ENCODE measurements at places on chromosomes 7 and 10. TPM values are rescaled to one million over a fixed set of nuclear protein-coding genes. Genes with fewer than 3 reads are reported as not detected.

GRCh38 chr10:121133901-121134300 is 282.7 kb downstream of the WDR11 start:
- no peaks in the 10 kb centered on the region for H3K4me1 ChIP-seq
- no peak overlapping the region for H3K27ac ChIP-seq
- DNase-seq, result no peak
- H3K36me3 ChIP-seq, result no peaks in the 10 kb centered on the region
- H3K27me3 ChIP-seq, result peaks cover 14% of the 10 kb centered on the region

- no peaks in the 10 kb centered on the region for H3K27me3 ChIP-seq
- DNase-seq, result no peak
- peaks cover 2% of the 10 kb centered on the region for H3K36me3 ChIP-seq
- no peak overlapping the region for H3K27ac ChIP-seq
- no peak overlapping the region for H3K4me3 ChIP-seq
- peaks cover 7% of the 10 kb centered on the region for H3K4me1 ChIP-seq
Observed at GRCh38 chr7:115004121-115004520, 82.2 kb downstream of the MDFIC start.

DNA sequence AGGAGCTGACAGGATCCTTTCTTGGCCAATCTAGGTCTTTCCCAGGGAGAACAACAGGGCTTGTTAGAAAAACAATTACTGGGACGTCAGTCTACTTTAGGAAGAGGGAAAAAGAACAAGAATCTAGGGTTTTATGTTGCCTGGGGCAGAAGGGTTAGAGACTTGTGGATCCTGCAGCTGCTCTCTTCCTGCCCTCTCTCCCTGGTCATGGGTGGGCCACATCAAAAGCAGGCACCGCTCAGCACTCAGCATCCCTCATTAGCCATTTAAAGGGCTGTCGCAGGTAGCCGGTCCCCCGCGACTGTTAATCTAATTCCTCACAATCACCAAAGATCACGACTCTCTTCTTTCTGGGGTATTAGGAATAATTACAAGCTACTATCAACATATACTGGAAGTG is 631.9 kb downstream of the CALN1 start:
- no peaks in the 10 kb centered on the region for H3K4me1 ChIP-seq
- H3K27me3 ChIP-seq, result peaks cover 2% of the 10 kb centered on the region
- no peak overlapping the region for H3K27ac ChIP-seq
- DNase-seq, result no peak
- no peak overlapping the region for H3K4me3 ChIP-seq
- no peaks in the 10 kb centered on the region for H3K36me3 ChIP-seq

DNA sequence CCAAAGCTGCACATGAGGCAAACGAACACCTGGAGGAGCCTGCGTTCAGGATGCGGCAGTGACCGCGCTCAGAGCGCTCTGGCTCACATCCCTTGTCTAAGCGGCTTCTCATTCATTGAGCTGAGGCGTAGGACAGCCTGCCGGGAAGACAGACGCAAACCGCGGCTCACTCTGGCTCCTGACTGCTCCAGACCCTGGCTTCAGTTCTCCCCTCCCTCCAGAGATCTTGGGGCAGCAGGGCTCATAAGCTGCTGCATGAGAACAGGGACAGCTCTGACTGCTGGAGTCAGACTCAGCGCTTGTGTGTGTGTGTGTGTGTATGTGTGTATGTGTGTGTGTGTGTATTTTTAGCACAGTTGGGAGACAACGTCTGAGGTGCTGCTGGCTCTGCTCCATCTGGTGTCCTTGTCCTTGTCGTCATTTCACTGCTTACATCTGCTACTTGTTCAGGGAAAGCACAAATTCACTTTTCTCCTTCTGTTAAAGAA is 15.8 kb upstream of the LYZL2 start:
- DNase-seq, result peak; percentile 83
- H3K36me3 ChIP-seq, result no peaks in the 10 kb centered on the region
- H3K27ac ChIP-seq, result peak overlapping the region; percentile 79

- no peaks in the 10 kb centered on the region for H3K36me3 ChIP-seq
- no peak overlapping the region for H3K27ac ChIP-seq
- no peaks in the 10 kb centered on the region for H3K27me3 ChIP-seq
- DNase-seq, result no peak
Observed at GRCh38 chr10:26478061-26478460, 39.9 kb downstream of the APBB1IP start.

DNA sequence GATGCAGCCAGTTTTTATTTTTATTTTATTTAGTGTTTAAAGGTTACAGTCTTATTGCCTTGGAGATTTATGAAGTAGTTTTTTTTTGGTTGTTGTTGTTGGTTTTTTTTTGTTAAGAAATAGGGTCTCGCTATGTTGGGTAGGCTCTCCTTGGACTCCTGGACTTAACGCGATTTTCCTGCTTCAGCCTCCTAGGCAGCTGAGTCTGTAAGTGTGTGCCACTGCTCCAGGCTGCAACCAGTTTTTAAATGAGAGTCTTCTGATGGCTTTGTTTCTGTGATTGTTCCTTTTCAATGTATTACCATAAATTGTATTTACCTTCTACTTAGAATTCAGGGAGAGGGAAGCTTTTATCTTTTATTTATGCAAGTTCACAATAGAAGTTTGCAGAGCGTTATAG is 62.8 kb downstream of the BICC1 start:
- H3K27ac ChIP-seq, result no peak overlapping the region
- H3K4me1 ChIP-seq, result peaks cover 15% of the 10 kb centered on the region
- no peaks in the 10 kb centered on the region for H3K27me3 ChIP-seq
- H3K36me3 ChIP-seq, result no peaks in the 10 kb centered on the region
- DNase-seq, result peak; percentile 42

- no peaks in the 10 kb centered on the region for H3K4me1 ChIP-seq
- H3K27me3 ChIP-seq, result no peaks in the 10 kb centered on the region
- H3K36me3 ChIP-seq, result peaks cover 9% of the 10 kb centered on the region
- no peak for DNase-seq
Observed at GRCh38 chr7:50615519-50616080, 50.4 kb upstream of the DDC start.

GRCh38 chr7:130242198-130243014 is 24.3 kb upstream of the CPA2 start:
- no peaks in the 10 kb centered on the region for H3K4me1 ChIP-seq
- H3K36me3 ChIP-seq, result no peaks in the 10 kb centered on the region

GRCh38 chr10:33015761-33016547 is 57.9 kb upstream of the ITGB1 start:
- no peaks in the 10 kb centered on the region for H3K36me3 ChIP-seq
- H3K27ac ChIP-seq, result no peak overlapping the region
- H3K27me3 ChIP-seq, result no peaks in the 10 kb centered on the region
- H3K4me1 ChIP-seq, result no peaks in the 10 kb centered on the region

TMEM140 gene
- total RNA-seq, result 1.3 TPM

PNLIPRP1 gene
- total RNA-seq, result not detected

DOCK1 gene
- total RNA-seq, result 43.5 TPM

PRLHR gene
- total RNA-seq, result not detected
